ENCODE measurements at places on chromosomes 16 and 17. TPM values are rescaled to one million over a fixed set of nuclear protein-coding genes. Genes with fewer than 3 reads are reported as not detected.

Gene ACE
- 2.1 TPM for total RNA-seq

GRCh38 chr16:4233431-4233830 is 8.4 kb downstream of the SRL start:
- DNase-seq: no peak
- H3K36me3 ChIP-seq: no peaks in the 10 kb centered on the region
- H3K27me3 ChIP-seq: no peaks in the 10 kb centered on the region
- H3K4me3 ChIP-seq: no peak overlapping the region

DNA sequence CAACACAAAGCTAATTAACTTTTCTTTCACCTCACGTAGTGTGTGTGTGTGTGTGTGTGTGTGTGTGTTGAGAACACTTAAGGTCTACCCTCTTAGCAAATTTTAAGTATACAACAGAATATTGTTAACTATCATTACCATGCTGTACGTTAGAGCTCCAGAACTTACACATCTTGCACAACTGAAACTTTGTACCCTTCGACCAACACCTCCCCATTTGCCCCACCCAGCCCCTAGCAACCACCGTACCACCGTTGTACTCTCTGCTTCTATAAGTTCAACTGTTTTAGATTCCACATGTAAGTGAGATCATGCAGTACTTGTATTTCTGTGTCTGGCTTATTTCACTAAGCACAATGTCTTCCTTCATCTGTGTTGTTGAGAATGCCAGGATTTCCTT is 28.1 kb upstream of the MLYCD start:
- H3K27ac ChIP-seq: no peak overlapping the region
- H3K4me3 ChIP-seq: no peak overlapping the region
- no peaks in the 10 kb centered on the region for H3K4me1 ChIP-seq
- DNase-seq: no peak
- peaks cover 21% of the 10 kb centered on the region for H3K27me3 ChIP-seq

Gene CWC25
- 14.0 TPM for total RNA-seq

GRCh38 chr16:65657556-65657955 is 535.7 kb upstream of the CDH11 start:
- peaks cover 43% of the 10 kb centered on the region for H3K4me1 ChIP-seq
- DNase-seq: no peak
- H3K27me3 ChIP-seq: peaks cover 2% of the 10 kb centered on the region
- no peaks in the 10 kb centered on the region for H3K36me3 ChIP-seq
- H3K4me3 ChIP-seq: no peak overlapping the region
- no peak overlapping the region for H3K27ac ChIP-seq

DNA sequence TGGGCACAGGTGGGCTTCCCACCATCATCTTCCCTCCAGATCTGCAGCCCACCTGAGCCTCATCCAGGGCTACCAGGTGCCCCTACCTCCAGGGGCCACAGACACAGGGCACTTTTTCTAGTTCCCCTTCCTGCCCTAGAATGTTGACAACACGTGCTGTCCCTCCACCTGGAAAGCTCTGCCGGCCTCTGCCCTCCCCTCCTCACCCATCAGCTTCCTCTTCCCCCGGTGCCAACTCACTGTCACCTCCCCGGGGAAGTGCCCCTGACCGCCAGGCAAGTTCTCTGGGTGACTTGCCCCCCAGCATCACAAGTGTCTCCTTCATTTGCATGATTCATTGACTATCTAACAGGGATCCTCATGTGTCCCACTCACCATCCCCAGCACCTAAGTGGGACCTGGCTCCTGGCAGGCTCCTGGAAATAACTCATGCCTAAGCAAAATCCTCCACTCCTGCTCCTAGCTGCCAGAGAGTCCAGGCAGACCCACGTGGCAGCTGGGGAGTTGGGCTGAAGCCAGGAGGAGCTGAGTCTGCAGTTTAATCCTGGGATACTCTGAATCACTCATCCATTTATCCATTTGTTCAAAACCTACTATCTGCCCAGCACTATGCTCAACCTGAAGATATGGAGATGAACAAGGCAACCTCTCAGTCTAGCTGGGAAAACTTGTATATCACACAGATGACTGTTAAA is 304.4 kb downstream of the FOXL1 start:
- peaks cover 28% of the 10 kb centered on the region for H3K4me1 ChIP-seq
- no peak overlapping the region for H3K4me3 ChIP-seq
- 0 out of 2 replicates have a peak, but pooled peaks cover 4% of the 10 kb centered on the region for H3K36me3 ChIP-seq
- H3K27ac ChIP-seq: no peak overlapping the region

Gene ZNF785
- 9.5 TPM for total RNA-seq

Gene STH
- not detected for total RNA-seq

- H3K4me1 ChIP-seq: peaks cover 21% of the 10 kb centered on the region
- H3K27ac ChIP-seq: peak overlapping the region; percentile 42
- H3K4me3 ChIP-seq: no peak overlapping the region
- no peaks in the 10 kb centered on the region for H3K36me3 ChIP-seq
- H3K27me3 ChIP-seq: peaks cover 7% of the 10 kb centered on the region
These were observed 16.8 kb downstream of the PDK2 start for GRCh38 chr17:50111673-50112655.

Gene KRT13
- total RNA-seq: not detected

Gene KRT24
- not detected for total RNA-seq

GRCh38 chr16:30376461-30376902 is 1.9 kb downstream of the MYL11 start:
- H3K36me3 ChIP-seq: peaks cover 5% of the 10 kb centered on the region
- H3K27ac ChIP-seq: peak overlapping the region; percentile 100
- peaks cover 3% of the 10 kb centered on the region for H3K27me3 ChIP-seq
- no peak for DNase-seq
- H3K4me3 ChIP-seq: no peak overlapping the region

Gene BRICD5
- 2.2 TPM for total RNA-seq

Gene MARVELD3
- not detected for total RNA-seq

GRCh38 chr17:39236981-39237441 is 11.3 kb upstream of the STAC2 start:
- peaks cover 10% of the 10 kb centered on the region for H3K4me1 ChIP-seq
- no peak overlapping the region for H3K4me3 ChIP-seq
- H3K36me3 ChIP-seq: no peaks in the 10 kb centered on the region
- no peak for DNase-seq
- H3K27me3 ChIP-seq: peaks cover 3% of the 10 kb centered on the region
- no peak overlapping the region for H3K27ac ChIP-seq

- no peak for DNase-seq
- H3K4me3 ChIP-seq: no peak overlapping the region
These were observed 4.7 kb upstream of the SMTNL2 start for GRCh38 chr17:4579678-4580077.

GRCh38 chr17:79001190-79002020 is 8.2 kb downstream of the CANT1 start:
- no peak for DNase-seq
- H3K4me3 ChIP-seq: no peak overlapping the region
- H3K4me1 ChIP-seq: no peaks in the 10 kb centered on the region
- H3K36me3 ChIP-seq: peaks cover 12% of the 10 kb centered on the region

- H3K4me1 ChIP-seq: peaks cover 13% of the 10 kb centered on the region
- H3K4me3 ChIP-seq: peak overlapping the region; percentile 92
- peaks cover 5% of the 10 kb centered on the region for H3K27me3 ChIP-seq
These were observed 1.7 kb downstream of the ORAI3 start for GRCh38 chr16:30950516-30951065.

Gene RND2
- total RNA-seq: 0.36 TPM

- H3K27ac ChIP-seq: no peak overlapping the region
- peaks cover 1% of the 10 kb centered on the region for H3K27me3 ChIP-seq
- H3K36me3 ChIP-seq: peaks cover 9% of the 10 kb centered on the region
These were observed 209.6 kb upstream of the CACNG5 start for GRCh38 chr17:66625311-66625767.

Gene SLC38A8
- total RNA-seq: not detected

DNA sequence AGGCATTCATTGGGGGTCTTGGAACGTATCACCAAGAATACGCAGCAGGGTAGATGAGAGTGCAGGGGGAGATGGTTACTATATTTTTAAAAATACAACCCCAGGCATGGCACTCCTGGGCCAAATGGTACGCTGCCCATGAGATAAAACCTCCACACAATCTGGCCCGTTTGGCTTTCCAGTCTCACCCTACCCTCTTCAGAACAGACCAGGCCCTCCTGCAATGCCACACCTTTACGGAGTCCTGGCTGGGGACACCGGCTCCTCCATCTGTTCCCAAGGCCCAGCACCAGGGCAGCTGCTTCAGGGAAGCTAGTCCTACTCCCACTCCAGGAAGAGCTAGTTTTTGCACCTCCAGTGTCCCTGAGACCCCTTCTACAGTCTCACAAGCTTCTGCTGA is 24.4 kb downstream of the SNN start:
- DNase-seq: no peak
- no peaks in the 10 kb centered on the region for H3K27me3 ChIP-seq
- H3K4me3 ChIP-seq: no peak overlapping the region
- no peak overlapping the region for H3K27ac ChIP-seq

DNA sequence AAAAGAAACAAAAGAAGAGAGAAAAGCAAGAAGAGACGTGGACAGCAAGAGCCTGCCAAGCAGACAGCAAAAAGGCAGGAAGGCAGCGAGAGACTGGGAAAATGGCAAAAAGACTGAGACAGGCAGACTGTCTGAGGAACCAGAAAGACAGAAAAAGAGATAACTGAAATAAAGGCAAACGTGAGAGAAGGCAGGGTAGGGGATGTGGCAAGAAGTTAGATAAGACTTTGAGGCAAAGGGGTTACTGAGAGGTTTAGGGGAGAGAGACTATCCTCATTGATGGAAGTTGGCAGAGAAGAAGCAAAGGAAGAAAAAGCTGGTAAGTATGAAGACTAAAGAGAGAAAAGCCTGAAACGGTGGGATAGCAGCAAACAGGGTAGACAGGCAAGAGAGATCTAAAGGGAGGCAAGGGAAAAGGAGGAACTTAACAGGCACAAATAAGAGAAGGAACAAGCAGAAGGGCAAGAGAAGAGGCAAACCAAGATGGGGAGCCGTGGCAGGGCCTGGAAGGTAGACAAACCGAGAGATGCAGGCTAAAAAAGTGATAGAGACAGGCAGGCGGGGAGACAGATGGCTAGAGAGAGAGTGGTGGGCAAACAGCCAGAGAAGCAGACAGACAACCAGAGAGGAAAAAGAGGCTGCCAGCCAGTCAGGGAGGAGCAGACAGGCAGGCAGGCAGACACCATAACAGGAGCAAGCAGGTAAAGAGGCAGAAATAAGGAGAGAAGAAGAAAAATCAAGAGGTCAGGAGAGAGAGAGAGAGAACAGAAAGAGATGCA is 7.1 kb upstream of the CHD3 start:
- H3K27ac ChIP-seq: no peak overlapping the region
- H3K27me3 ChIP-seq: peaks cover 2% of the 10 kb centered on the region
- no peaks in the 10 kb centered on the region for H3K36me3 ChIP-seq

Gene CA7
- not detected for total RNA-seq

DNA sequence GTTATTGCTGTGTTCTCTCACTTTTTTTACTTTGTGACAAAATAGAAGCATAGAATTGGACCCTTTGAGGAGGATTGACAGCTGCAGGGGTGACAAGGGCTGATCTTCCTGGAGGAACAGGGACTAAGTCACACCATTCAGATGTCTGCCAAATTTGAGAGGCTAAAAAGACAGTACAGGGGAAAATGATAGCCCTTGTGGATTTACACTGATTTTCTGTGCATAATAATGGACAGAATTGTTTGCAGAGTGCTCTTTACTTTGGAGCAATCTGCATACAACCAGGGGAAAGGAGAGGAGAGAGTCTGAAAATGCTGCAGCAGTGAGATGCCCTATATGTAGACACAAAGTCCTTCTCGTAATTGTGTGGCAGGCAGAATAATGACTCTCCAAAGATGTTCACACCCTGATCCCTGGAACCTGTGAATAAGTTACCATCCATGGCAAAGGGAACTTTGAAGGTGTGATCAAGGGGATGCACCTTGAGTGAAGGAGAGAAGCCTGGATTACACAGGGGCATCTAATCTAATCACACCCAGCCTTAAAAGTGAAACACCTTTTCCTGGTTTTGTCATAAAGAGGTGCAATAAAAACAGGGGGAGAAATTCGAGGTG is 221.4 kb upstream of the CPHXL start:
- no peaks in the 10 kb centered on the region for H3K36me3 ChIP-seq
- H3K4me1 ChIP-seq: no peaks in the 10 kb centered on the region
- DNase-seq: no peak
- no peak overlapping the region for H3K4me3 ChIP-seq

Gene TAC4
- not detected for total RNA-seq

DNA sequence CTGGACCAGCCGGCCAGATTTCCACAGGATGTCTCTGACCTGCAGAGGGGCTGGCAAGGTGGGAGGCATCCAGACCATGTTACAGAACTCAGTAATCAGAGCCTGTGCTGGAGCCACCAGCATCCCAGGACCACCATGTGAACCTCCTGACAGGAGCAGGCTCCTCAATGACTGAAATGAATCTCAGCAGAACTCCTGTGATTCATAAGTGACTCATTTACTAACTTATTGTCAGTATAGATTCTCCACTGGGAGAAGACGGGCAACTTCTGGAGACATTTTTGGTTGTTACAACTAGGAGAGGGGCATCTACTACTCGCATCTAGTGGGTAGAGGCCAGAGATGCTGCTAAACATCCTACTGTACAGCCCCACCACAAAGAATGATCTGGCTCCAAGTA is 3.1 kb upstream of the WWOX start:
- DNase-seq: no peak
- H3K27me3 ChIP-seq: peaks cover 3% of the 10 kb centered on the region
- H3K27ac ChIP-seq: no peak overlapping the region
- no peak overlapping the region for H3K4me3 ChIP-seq

- H3K36me3 ChIP-seq: no peaks in the 10 kb centered on the region
- no peak for DNase-seq
- H3K27ac ChIP-seq: no peak overlapping the region
- peaks cover 2% of the 10 kb centered on the region for H3K27me3 ChIP-seq
These were observed 70.9 kb upstream of the SALL1 start for GRCh38 chr16:51222016-51222415.

GRCh38 chr17:82301916-82302567 is 15.4 kb downstream of the CD7 start:
- peaks cover 21% of the 10 kb centered on the region for H3K4me1 ChIP-seq
- DNase-seq: no peak
- no peak overlapping the region for H3K27ac ChIP-seq
- peaks cover 3% of the 10 kb centered on the region for H3K27me3 ChIP-seq

GRCh38 chr17:77266891-77267341 is 126.1 kb downstream of the SEC14L1 start:
- no peaks in the 10 kb centered on the region for H3K4me1 ChIP-seq
- peaks cover 10% of the 10 kb centered on the region for H3K27me3 ChIP-seq
- H3K4me3 ChIP-seq: no peak overlapping the region
- DNase-seq: no peak
- H3K36me3 ChIP-seq: no peaks in the 10 kb centered on the region

Gene CES1
- total RNA-seq: not detected

GRCh38 chr17:73588891-73589290 is 55.4 kb downstream of the SDK2 start:
- peaks cover 4% of the 10 kb centered on the region for H3K36me3 ChIP-seq
- H3K27ac ChIP-seq: no peak overlapping the region
- H3K4me1 ChIP-seq: no peaks in the 10 kb centered on the region
- no peak overlapping the region for H3K4me3 ChIP-seq

DNA sequence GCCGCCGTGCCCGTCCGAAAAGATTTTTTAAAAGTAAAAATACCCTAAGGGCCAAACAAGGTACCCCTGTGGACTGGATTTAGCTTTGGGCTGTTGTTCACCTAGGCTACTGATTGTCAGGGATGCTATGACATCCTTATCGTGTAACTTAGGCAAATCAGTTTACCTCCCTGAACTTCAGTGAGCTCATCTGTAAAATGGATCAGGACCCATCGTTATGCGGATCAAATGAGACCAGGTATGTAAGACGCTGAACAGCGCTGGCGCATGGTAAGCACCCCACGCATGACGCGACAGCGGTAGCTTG is 658 bp upstream of the ZNF771 start:
- H3K4me1 ChIP-seq: peaks cover 28% of the 10 kb centered on the region
